T follicular helper cell (primary cell): ENCODE measurements at places on chromosomes 7 and 10.

DNA sequence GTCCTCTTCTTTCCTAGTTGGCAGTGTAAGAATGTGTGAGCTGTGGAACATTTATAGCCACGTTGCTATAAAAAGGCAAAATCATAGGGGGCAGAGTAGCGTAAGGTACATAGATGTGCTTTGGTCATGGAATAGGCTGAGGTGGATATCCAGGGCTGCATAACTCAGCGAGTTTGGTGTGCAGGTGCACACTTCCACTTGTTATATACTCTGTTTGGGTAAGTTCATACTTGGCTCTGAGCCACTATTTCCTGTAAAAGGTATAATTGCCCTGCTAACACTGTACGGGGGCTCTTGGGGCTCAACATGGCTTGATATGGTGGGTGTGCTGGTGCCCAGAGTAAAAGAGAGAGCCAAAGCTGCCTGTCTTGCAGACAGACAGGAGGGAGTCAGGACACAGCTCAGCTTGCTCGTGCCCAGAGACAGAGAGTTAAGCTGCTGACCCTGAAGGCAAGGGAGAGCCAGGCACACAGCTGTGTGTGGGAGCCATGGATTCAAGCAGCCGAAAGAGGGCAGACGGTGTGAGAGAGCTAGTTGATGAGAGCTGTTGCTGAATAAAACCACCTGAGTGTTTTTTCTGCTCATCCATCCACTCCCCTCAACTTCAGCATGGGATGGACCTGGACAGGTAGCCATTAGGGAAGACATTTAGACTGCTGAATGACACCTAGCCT is 126.7 kb downstream of the DKK1 start:
- DNase-seq = no peak

DNA sequence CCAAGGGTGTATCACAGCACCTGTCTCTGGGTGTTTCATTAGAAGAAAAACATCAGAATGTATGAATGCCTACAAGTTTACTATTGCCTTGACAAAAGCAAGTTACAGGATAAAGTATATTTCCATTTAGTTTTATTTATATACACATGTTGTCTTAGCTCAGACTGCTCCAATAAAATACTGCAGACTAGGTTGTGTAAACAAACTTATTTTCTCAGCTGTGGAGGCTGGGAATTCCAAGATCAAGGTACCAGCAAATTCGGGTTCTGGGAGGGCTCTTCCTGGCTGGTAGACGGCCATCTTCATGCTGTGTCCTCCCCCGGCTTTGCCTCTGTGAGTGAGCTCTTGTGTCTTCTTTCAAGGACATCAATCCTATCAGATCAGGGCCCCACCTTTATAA is 77.1 kb upstream of the UNC5B start:
- no peak for DNase-seq

DNA sequence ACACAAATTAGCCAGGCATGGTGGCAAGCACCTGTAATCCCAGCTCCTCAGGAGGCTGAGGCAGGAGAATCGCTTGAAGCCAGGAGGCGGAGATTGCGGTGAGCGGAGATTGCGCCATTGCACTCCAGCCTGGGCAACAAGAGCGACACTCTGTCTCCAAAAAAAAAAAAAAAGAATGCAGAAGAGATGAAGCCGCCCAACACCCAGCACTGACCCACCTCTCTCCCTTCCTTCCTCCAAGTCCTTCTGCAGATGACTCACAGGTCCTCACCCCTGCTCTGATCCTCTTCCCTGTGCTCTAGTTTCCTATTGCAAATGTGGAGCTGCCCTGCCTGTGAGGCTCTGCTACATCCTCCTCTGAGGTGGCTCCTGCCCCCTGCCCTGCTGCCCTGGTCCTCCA is 22.0 kb upstream of the OPALIN start:
- no peak for DNase-seq

GRCh38 chr10:91569522-91569921 is 63.3 kb downstream of the PPP1R3C start:
- DNase-seq = no peak

DNA sequence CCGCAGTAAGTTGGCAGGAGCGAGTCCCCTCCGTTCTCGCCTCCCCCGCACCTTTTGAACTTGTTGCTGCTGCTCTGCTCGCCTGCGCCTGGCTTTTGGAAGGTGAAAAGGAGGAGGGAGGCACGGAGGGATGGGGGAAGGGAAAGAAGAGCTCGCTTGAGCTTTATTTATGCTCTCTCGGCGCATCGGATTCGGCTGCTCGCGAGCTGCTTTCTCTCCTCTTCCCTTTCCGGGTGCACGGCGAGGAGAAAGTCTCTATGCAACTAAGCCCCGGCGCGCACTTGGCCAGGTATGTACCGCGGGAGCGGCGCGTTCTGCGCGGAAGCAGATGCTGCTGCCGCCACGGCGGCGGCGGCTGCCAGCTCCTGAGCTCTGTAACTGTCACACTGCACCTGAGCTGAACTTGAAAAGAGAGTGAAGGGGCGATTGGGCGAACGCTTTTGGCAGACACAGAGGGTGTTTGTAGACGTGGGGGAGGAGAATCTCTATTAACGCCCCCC is 551 bp downstream of the KCND2 start:
- no peak for DNase-seq

DNA sequence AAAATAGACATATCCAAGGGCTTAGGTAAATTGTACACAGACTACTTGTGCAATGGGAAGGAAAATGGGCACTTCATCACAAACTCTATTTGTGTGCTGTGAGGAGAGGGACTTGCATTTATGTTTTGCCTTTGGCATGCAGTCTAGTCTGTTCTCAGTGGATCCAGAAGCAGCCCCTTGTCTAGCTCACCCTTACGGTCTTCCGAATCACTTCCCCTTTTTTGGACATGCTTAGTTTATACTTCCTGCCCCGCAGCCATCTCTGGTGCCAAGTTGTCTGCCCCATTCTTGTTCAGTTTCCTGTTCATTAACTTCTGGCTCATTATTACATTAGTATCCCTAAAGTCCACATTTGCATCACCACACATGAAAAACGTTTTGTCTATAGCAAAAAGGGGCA is 161.6 kb downstream of the NRCAM start:
- no peak for DNase-seq

DNA sequence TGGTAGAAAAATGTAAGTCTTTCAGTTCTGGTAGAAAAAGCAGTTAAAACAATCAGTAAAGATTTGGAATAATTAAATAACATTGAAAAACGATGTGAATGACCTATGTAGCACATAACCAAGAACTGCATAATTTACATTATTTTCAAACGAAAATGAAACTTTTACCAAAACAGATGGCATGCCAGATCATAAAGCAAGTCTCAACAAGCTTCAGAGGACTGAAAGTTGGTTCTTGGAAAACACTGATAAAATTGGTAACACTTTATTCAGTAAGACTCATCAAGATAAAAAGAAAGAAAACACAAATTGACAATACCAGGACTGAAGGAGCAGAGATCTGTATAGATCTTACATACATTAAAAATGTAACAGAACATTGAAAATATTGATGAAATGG is 92.8 kb downstream of the VIPR2 start:
- no peak for DNase-seq

DNA sequence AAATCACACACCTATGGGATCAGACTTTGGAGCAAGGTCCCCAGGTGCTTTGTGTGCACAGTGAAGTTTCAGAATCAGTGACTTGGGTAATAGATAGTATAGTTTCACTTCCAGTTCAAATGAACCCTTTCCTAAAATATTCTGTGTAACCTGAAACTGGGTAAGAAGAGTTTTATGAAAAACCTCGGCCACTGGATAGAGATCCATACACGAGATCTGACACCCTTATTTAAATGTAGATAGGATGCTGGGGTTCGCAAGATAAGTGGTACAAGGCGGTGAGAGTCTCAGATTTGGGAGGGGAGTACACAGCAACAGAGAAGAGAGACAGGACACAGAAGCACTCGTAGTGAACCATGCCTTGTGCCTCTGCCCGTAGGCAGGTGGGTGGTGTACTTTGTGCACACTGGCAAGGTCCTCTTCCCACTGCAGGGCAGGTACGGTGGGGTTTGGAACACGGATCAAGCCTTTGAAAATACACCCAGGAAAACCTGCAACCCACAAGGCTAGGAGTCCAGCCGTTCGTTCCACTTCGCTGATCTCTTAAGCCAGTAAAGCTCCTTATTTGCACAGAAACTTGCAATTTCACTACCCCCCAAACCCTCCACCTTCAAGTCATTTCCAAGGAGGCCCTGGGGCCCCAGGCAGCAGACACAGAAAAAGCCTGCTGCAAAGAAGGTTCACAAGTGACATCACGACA is 162.8 kb downstream of the USP6NL start:
- no peak for DNase-seq

GRCh38 chr10:34607894-34608293 is 207.2 kb downstream of the PARD3 start:
- no peak for DNase-seq

- no peak for DNase-seq
Measured at GRCh38 chr10:72924351-72924750, 30.3 kb downstream of the PLA2G12B start.

GRCh38 chr7:113730309-113730955 is 188.4 kb downstream of the PPP1R3A start:
- DNase-seq = no peak

- no peak for DNase-seq
Measured at GRCh38 chr7:112334366-112334765, 115.9 kb upstream of the IFRD1 start.
